ENCODE measurements at places on chromosomes 2 and 18. TPM values are rescaled to one million over a fixed set of nuclear protein-coding genes. Genes with fewer than 3 reads are reported as not detected.

Gene CRYBA2
- not detected for total RNA-seq

Gene TLX2
- total RNA-seq: not detected

Gene TFPI
- total RNA-seq: 219 TPM

Gene CHRND
- not detected for total RNA-seq

Gene SLC11A1
- total RNA-seq: 103 TPM
